ENCODE measurements at places on chromosomes 16 and 17.

GRCh38 chr17:80844418-80844990, 147.1 kb upstream of the CHMP6 start:
- DNase-seq = no peak

DNA sequence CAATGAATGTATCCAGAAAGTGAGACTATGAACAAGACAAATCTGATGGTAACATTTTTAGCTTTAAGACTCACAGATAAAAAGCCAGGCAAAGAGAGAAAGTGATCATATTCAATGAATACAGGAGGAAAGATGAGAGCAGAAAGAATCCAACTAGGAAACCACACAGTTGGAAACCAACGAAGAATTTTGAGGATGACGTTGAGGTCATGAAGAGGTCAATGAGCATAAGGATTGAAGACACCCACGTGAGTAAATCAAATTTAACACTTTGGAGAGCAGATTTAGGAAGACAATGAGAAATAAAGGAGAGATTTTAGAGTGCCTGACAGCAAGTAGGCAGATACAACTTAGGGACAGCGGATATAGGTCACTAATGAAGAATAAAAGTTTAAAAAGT, 948.1 kb downstream of the KCNJ2 start:
- no peak for DNase-seq

DNA sequence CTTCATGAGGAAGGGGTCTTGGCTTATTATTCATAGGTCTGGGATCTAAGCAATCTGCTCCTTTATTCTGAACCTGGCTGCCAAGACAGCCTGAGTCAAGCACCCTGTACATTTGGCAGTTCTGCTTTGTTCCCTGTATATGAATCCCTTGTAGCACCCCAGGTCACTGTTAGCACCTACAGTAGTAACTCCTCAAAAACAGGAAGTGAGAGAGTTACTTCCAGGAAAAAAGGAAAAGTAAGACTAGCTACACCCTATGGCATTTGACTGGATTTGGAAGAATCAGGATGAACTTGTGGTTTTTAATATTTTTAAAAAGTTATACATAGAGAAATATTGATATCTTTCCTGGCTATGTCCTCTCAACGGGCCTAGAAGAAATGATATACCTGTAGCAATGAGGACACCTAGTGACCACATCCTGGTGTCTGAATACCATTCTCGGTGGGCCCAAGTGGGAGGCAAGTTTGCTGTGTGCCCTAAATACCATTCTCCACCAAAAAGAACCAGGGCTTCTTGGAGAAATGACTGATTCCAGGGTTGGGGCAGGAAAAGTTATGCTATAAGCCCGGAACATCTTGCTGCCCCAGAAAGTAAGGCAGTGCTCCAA, 9.9 kb downstream of the ANKRD40 start:
- DNase-seq = no peak

DNA sequence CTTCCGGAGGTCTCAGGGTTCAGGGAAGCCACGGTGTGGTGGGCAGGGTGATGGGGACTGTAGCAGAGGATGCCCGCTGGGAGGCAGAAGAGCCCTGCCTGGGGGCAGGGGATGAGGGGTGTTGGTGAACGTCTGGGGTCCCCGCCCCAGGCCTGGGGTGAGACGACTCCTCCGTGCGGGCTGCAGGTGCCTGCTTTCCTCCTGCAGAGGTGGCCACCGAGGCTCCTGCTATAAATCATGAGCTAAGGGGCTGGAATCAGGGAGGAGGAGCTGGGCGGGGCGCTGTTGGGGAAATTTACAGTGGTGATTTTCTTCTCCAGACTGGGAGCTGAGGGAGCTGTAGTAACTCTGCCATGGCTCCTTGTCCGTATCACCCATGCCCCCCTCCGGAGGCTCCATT, 167.0 kb downstream of the MRM1 start:
- DNase-seq = no peak

- DNase-seq = no peak
These were observed 15.0 kb downstream of the ZNF232 start for GRCh38 chr17:5096731-5097100.

- DNase-seq = no peak
These were observed 31.3 kb upstream of the KPNB1 start for GRCh38 chr17:47618410-47618809.

GRCh38 chr17:48155889-48156611, 48.5 kb downstream of the SNX11 start:
- no peak for DNase-seq

GRCh38 chr17:77274096-77274845, 133.5 kb downstream of the SEC14L1 start:
- no peak for DNase-seq
